Stimulated activated CD4-positive, alpha-beta T cell treated with anti-CD3 and anti-CD28 coated beads, Interleukin-12 subunit alpha, Interleukin-12 subunit beta, amount 100 ng/mL, for 24 hours (primary cell): ENCODE measurements at places on chromosomes 16 and 17.

- no peak for DNase-seq
Measured at GRCh38 chr16:89112377-89113151, 18.9 kb downstream of the ACSF3 start.

GRCh38 chr17:16887523-16888095 is 84.3 kb downstream of the TNFRSF13B start:
- DNase-seq: no peak

DNA sequence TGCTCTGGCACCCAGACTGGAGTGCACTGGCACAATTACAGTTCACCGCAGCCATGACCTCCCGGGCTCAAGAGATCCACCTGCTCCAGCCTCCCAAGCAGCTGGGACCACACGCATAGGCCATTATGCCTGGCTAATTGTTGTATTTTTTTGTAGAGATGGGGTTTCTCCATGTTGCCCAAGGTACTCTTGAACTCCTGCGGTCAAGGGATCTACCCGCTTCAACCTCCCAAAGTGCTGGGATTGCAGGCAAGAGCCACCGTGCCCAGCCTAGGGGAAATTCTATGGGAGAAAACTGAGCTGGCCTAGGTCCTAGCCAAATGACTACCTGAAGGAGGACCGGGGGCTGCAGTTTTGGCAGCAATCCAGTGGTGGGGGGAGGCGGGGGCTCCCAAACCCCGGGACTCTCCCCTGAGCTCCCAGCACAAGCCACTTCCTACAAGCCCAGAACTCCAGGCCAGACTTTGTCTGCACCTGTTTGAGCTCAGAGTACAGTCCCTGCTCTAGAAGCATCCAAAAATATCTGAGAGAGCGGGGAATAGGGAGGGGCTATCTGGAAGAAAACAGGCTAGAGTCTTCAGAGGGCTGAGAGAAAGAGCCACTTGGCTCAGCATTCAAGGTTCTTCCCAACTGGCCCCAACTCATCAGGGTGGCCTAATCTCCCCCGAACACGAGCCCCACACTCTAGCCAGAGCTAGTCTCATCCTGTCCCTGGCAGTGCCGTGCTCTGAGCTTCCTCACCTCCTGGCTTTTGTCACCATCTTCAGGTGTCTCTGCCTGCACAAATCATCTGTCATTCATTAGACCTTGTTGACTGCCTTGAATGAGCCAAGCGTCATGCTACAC is 9.1 kb downstream of the SRL start:
- DNase-seq: no peak

DNA sequence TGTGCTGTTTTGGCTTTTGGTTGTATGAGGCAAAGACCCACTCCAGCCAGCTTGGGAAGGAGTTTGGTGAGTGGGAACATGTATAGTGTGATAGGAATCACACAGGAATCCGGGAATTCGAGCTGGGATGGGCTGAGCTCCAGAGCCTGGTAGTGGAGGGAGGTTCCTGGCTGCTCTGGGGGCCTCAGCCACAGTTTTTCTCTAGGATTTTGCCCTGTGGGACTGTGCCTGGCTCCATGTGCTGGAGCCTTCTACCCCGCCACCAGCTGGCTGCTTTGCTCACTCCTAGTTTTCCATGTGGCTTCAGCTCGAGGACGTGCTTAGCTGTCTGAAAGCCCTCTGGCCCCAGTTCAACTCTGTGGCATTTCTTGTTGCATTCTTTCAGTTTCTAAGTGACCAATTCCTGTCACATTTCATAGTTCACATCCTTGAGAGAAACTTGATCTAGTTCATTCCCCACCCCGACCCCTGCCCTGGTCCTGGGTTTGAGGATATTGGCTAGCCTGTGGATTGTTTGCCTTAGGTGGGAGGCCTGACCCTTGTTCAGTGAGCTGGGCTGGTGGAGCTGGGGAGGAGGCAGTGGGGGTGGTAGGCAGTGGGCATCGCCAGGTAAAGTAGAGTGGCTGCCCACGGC is 5.0 kb downstream of the SEC14L1 start:
- no peak for DNase-seq

GRCh38 chr16:85945424-85945751 is 46.4 kb downstream of the IRF8 start:
- no peak for DNase-seq

- DNase-seq: no peak
Measured at GRCh38 chr17:44992242-44992939, 24.3 kb upstream of the C1QL1 start.

DNA sequence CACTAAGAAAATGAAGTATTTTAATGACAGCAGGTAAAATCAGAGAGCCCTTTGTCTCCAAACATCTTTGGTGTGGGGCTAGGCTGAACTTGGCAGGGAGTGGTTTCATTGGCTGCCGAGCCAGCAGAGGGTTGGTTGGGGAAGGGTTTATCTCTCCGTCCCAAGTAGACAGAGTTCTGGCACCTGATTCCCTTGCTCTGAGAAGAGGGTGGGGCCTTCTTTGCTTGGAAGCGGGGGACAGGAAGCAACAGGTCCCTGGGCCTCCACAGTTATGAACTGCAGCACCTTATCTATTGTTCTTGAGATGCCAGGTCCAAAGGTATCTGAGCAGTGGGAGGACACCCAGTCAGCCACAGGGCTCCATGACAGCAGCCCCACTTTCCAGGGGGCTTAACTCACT is 12.3 kb upstream of the CDH1 start:
- no peak for DNase-seq

- no peak for DNase-seq
Measured at GRCh38 chr17:4074831-4075495, 67.9 kb downstream of the ZZEF1 start.

- no peak for DNase-seq
Measured at GRCh38 chr17:63519972-63520882, 2.9 kb upstream of the KCNH6 start.

GRCh38 chr17:56593086-56593645 is 333 bp upstream of the NOG start:
- DNase-seq: no peak

DNA sequence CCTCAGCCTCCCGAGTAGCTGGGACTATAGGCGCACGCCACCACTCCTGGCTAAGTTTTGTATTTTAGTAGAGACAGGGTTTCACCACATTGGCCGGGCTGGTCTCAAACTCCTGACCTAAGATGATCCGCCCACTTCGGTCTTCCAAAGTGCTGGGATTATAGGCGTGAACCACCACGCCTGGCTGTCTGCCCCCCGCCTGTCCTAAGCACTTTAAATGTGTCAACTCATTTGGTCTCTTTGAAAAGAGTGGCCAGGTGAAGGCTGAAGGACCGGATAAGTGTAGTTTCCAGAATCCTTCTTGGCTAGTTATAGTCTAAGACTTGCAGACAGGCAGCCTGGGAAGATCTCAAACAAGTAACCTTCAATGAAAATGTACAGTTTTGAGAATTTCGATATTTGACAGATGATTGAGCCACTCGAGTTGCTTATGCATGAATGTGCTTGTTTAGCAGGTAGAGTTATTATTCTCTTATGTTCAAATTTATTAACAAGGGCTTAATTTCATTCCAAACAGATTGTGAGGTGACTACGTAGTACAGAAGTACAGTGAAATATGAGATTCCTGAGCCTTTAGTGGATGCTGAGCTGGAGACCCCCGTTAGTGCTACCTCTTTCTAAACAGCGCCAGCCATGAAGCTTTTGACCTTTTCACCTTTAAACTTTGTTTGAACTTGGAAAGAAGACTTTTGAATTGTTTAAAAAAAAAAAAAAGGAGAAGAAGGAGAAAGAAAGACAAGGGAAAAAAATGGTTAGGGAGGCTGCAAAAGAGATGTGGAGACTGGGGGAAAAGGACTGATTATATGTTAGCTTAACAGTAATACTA is 164.4 kb upstream of the TBX2 start:
- no peak for DNase-seq

- no peak for DNase-seq
Measured at GRCh38 chr17:50566886-50567285, 6.4 kb downstream of the CACNA1G start.

- DNase-seq: no peak
Measured at GRCh38 chr17:68054296-68054900, 18.9 kb downstream of the KPNA2 start.
